ENCODE measurements at places on chromosomes 1 and 21.

GRCh38 chr1:61079296-61079897, 3.0 kb upstream of the NFIA start:
- DNase-seq: no peak

- DNase-seq: no peak
Measured at GRCh38 chr1:239987103-239987745, 104.5 kb upstream of the FMN2 start.

DNA sequence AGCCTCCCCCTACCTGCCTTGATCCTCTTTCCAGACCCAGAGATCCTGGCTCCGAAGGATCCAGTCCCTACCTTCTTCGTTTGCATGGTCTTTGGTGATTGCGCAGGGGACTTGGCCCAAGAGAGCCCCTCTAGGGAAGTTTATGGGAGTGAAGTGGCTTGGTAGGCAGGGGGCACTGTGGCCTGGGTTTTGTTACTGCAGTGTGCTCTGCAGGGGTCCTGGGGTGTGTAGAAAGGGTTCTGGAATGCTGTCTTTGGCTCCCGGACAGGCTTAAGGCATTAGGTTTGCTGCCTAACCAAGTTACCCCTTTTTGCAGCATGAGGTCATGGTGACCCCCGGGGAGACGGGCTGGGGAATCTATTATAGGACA, 3.8 kb downstream of the ATP8B2 start:
- no peak for DNase-seq

GRCh38 chr1:162035241-162035640, 11.6 kb upstream of the OLFML2B start:
- DNase-seq: no peak

DNA sequence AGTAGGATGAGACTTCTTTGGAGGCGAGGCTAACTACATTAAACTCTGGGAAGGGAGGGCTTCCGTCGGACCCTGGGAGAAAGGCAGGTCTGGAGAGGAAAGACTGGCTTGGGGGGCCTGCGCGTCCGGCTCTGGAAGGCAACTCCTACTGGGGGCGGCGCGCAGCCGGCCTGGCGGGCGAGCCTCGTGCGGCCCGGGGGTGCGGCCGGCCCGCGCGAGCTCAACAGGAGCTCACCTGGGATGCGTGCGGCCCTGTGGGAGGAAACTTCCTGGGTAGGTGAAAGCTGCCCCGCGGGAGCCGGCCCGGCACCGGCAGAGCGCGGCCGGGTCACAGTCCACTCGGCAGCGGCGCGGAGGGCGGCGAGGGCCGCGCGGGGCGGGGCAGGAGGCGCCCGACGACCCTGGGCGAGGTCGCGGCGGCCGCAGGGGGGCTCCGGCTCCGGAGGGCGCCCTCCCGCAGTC, 449 bp downstream of the EPS15 start:
- peak; percentile 26 for DNase-seq

DNA sequence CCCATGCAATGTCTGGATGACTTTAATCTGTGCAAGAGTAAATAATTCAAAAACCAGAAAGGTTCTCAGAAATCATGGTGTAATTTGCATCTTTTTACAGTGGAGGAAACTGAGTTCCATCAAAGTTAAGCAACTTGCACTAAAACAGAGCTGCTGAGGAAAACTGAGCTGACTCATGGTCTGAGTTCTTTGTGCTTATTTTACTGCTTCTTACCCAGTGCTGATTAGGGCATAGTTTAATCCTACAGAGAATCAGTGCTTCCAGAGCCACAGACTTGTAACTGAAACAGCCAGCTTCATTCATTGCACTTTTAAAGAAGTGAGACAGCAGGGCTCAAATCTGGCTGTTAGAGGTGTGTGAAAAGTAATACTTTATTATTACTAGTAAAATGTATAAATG, 10.9 kb upstream of the RWDD3 start:
- no peak for DNase-seq

GRCh38 chr1:210633140-210633539, 304.4 kb downstream of the HHAT start:
- DNase-seq: no peak

GRCh38 chr1:202405928-202406327, 57.4 kb downstream of the PPP1R12B start:
- DNase-seq: no peak

GRCh38 chr1:212754680-212755079, 36.9 kb downstream of the NSL1 start:
- DNase-seq: no peak

DNA sequence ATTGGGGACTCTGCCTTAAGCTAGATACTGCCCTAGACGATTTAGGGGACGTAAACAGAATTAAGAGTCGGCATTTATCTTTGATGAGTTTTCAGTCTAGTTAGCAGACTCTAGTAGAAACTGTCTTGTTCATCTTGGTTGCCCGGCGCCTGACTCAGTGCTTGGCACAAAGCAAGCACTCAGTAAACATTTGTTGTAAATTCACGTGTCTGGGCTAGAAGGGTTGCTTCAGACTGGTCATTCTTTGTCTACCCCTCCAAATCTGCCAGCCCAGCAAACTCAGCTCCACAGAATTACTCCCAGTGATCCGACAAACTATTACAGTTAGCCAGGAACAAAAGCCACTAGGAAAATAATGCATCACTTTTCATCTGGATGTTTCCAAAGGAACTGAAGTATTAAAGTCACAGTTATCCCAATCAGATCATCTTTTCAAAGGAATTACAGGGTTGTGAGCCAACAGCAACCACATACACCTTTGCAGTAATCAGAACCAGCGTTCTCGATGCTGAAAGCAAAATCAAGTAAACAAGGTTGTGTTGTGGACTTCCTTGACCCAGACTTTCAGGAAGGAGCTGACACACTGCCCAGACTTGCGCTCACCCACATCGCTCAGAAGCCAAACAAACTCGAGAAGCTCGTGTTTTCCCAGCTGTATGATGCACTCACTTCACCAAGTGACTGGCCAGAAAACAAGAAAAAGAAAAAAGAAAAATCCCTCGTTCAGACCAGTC, 66.5 kb upstream of the GADD45A start:
- DNase-seq: no peak

GRCh38 chr1:186175588-186175987, 199.5 kb downstream of the TPR start:
- no peak for DNase-seq
